ENCODE measurements at places on chromosomes 11 and 22.

DNA sequence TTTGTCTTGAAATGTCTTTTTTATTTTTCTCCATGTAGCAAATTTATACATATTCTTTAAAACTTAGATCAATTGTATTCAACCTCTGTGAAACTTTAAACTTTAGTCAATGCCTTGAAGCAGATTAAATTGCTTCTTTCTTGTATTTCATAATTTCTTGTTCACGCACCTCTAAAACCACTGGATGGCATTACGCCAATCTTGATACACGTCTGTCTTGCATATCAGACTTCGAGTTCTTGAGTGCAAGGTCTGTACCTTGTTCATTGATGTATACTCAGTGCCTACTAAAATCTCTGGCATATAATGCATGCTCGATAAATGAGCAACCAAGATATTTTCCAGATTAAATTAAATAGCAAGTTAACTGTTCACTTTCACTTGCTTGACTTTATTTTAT lies 236.8 kb downstream of the CASP12 start:
- no peak for DNase-seq

GRCh38 chr11:72314600-72315392 lies 70.8 kb upstream of the PHOX2A start:
- no peak for DNase-seq

DNA sequence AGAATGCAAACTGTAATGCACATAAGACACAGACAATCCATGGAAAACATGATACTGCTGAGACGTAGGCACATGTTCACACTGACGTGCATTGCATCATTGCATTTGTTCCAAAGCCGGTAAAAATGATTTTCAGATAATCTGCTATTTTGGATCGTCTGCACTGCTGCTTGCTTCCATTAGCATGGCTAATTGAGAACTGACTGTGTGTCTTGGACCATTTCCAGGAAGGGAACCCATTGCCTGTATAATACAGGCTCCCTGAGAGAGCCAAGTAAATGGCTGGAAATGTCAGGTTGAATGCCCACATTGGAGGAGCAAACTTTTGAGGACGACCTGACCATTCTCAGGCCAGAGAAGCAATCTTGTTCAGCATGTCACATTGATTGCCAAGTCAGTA lies 304.8 kb downstream of the ST3GAL4 start:
- no peak for DNase-seq

DNA sequence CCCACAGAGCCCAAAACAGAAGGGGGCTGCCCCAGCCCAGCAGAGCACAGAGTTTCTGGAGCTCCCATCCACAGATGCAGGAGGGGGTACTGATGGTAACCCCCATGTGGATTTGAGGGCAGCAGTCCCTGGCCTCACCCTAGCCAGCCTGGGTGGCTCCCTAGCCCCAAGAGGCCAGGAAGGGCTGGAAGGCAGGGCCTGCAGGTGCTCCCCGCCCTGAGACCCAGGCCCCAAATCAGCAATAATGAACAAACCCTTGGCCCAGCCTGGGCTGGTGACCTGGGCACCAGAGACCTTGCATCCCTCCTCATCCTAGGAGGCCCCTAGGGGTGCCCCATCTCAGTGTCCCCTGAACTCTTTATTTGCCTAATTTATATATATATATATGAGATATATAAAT lies 61.6 kb downstream of the MORC2 start:
- DNase-seq, result no peak

DNA sequence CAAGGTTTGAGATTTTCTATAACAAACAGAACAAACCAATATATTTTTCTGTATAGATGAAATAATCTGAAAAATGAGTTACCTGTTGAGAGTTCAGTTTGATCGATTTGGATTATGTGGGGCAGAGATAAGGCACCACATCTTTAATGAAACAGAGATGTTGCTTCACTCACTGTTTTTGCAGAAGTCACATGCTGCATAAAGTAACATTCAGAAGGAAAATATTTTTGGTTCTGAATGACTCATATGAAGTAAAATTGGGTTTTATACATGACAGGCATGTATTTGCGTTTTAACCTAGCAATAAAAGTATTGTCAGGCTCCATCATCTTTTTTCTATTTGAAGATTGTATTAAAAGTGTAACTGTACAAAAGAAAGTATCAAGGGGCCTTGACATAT lies 77.8 kb downstream of the BBOX1 start:
- DNase-seq, result no peak

DNA sequence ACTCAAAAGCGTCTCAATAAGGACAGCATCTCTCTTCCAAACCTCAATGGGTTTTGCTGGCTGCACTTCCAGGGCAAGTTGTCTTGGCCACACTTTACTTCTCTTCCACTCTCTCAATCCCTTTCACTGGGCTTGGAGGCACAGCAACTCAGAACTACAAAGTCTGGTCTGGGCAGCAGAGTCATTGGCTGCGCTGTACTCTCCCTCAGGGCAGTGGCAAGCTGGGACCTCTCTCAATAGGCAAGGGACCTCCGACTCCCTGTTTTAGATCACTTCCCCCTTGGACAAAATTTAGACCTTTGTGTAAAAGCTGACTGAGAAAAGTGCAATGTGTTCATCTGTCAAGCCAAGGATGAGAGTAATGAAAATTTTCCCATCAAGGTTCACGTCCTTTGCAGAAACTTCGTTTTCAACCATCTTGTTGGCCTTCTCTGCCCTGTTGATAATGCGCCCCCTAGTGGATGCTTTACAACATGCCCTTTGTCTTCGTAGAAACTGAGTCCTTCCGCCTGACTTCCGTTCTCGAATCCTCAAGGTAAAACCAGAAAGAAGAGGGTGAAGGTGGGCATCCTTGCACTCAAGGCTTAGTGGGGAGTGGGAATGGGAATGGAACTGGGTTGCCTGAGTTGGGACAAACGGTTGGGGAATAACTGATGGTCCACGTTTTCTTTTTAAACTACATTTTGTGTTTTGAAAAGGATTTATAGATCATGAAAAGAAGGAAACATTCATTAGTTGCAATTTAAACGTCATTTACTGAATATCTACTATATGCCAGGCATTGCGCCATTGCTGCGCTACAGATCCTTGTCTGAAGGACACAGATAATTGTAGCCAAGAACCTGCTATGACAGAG lies 99.1 kb downstream of the CD44 start:
- DNase-seq, result peak; percentile 64

DNA sequence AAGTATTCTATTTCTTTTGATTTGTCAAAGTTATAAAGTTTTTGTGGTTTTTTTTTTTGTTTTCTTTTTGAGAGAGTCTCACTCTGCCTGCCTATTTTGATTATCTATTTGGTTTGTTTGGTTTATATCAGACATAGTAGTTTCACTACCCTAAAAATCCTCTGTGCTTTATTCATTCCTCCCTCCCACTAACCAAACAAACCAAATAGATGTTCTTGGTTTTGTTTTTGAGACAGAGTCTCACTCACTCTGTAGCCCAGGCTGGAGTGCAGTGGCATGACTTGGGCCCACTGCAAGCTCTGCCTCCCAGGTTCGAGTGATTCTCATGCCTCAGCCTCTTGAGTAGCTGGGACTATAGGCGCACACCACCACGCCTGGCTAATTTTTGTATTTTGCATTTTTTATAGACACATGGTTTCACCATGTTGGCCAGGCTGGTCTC lies 67.9 kb downstream of the ENTHD1 start:
- DNase-seq, result no peak

DNA sequence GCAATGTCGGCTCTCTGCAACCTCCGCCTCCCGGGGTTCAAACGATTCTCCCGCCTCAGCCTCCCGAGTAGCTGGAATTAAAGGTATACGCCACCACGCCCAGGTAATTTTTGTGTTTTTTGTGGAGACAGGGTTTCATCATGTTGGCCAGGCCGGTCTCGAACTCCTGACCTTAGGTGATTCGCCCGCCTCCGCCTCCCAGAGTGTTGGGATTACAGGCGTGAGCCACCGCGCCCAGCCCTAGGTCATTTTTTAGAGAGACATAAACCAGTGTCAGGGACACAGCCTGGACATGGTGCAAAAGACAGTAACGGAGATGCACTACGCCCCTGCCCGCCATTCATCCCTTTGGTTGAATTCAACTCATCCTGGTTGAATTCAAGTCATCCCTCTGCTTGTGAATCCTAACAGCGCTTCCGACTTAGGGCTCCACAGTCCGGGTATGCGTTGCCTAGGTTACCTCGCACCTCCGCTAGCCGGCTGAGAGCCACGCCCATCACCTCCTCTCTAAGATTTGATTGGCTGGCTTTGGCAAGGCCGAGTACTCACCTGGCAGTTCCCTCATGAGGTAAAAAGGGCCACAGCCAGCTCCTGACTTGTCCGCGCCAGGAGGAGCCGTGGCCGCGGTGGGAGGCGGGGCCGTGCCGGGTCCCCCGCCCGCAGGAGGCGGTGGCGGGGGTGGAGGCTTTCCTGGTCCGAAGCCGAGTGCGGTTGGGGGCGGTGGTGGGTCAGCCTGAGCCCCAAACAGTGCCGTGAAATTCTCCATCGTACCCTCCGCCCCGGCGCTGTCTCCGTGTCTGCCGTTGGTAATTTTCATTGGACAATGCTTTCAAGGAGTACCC lies at the start of gene MED19:
Gene MED19, minus strand, starts transcription at position 802 of the 842 bp plus-strand sequence. Its CDS starts 36 bp downstream, at position 766.
- DNase-seq, result peak; percentile 66

DNA sequence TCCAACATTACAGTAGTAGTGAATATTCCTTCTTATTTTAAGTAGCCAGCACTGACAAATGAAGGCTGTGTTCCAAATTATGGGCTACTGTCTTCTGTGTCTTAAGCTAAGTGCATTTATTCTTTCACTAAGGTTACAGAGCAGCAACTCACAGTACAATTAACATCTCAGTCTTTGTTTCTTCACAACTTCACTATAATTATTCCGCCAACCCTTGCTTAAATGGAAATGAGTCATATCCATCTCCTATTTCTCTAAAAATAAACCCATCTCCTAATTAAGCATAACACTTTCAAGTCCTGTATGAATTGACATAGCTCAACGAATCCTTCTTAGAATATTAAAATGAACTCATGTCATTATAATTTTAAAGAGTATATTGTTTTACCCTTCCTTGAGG lies 6.7 kb downstream of the ETS1 start:
- DNase-seq, result no peak

GRCh38 chr11:67034350-67034749 lies 11.4 kb downstream of the SYT12 start:
- DNase-seq, result no peak

- no peak for DNase-seq
Measured at GRCh38 chr11:92070026-92070889, 154.4 kb upstream of the FAT3 start.

- peak; percentile 71 for DNase-seq
Measured at GRCh38 chr22:39283322-39284141, 35.9 kb downstream of the RPL3 start.

Data from pons (tissue), 1 donor.